ENCODE measurements at places on chromosomes 12 and 14.

- peak; percentile 95 for DNase-seq
Observed at GRCh38 chr12:131928711-131929580, at the start of gene PUS1. Gene PUS1 (plus strand): TSS chr12:131929276. CDS start chr12:131929723, 447 bp downstream.

DNA sequence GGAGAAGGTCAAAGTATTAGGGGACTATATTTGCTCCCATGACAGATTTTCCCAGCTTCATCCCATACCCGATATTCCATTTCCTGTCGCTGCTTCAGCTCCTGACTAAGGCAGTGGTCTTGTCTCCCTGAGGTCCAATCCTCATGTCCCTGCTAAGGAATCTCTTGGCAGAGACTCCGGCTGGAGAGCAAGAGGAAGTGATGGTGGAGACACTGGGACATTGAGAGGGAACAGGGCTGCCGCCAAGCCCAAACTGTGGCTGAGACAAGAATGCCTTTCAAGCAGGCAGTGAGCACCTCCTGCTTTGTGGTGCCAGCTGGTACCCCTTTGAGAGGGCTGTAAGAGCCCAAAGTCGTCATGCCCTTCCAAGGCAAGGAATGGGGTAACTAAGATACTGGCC lies 5.5 kb downstream of the SP7 start:
- no peak for DNase-seq

GRCh38 chr14:52015411-52016030 lies 26.2 kb downstream of the RTRAF start:
- DNase-seq, result peak; percentile 25

DNA sequence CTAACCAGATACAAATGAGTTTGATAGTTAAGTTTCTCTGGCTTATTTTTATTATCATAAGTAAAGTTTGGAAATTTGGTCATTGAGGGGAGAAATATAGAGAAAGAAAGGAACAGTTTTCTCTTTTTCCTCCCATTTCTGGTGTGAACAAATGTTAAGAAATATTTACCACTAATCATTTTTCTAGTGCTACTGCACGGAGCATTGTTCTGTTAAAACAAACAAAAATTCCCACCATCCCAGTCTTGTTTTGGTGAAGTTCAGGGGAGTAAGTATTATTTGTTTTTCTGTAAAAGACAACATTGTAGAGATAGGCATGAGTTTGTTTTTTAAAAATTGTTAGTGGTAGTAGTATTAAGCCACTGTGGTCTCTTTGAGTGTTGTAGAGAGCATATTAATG lies 135.3 kb downstream of the FGD4 start:
- no peak for DNase-seq

- no peak for DNase-seq
Observed at GRCh38 chr12:5124401-5124800, 80.7 kb downstream of the KCNA5 start.

GRCh38 chr14:54329082-54329695 lies 67.6 kb upstream of the CDKN3 start:
- DNase-seq, result peak; percentile 74

GRCh38 chr14:38145142-38145541 lies 62.6 kb upstream of the SSTR1 start:
- no peak for DNase-seq

DNA sequence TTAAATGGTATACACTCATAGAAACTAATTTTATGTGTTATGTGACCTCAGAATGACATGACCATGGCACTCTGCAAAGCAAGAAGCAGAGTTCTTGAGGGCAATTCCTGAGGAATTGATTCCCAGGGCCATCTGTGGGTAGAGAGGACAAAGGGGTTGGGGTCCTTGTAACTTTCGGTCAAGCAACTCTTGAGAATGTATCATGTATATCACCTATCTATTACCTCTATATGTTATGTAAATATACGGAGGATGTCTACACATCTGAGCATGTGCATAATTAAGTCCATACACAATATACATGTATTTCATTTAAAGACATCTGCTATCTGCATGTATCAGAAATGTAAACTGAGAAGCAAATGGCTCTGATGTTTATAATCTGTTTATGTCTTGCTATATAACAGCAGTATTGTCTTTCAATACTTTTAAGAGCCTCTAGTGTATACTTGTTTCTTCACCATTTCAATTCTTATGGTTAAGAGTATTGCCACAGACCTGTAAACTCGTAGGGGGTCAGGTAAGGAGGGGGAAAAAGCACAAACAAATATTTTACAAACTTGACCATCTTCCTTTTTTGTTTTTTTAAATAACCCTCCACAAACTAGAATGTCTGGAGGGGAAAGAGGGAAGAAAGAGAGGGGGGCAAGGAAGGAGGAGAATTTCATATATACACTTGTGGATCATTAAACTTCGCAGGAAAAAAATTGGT lies 4.5 kb downstream of the FOXA1 start:
- DNase-seq, result no peak

- no peak for DNase-seq
Observed at GRCh38 chr14:105204206-105204930, 23.3 kb upstream of the NUDT14 start.

DNA sequence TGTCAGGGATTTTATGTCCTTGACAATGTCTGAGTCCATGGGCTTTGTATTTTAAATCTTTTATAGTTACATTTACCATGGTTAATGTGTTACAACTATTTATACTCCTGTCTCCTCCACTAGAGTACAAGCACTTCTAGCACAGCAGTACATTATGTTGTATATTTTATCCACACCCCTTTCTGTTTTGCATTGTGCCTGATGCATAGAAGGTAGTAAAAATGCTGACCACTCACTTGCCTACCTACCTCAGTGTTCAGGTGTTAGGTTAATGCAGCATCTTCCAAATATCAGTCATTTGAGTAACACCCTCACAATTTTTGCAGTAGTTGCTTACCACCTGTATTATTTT lies 31.1 kb upstream of the SLC38A2 start:
- no peak for DNase-seq

DNA sequence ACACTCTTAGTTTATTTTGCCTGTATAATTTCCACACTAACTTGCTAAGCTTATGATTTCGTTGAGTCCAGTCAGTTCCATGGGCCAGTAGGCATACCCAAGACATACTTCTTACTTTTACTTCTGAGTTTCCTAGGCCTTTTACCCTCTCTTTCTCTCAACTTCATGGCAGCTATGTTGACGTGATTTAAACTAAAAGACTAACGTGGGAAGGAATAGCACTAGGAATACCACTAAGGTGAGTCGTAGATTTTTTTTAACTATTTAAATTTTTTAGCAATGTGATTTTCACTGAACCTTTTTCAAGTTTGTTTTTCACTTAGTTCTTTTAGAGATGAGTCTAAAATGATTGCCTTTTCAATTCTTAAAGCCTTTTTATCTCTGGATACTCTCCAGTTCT lies 793.5 kb upstream of the NOVA1 start:
- no peak for DNase-seq

DNA sequence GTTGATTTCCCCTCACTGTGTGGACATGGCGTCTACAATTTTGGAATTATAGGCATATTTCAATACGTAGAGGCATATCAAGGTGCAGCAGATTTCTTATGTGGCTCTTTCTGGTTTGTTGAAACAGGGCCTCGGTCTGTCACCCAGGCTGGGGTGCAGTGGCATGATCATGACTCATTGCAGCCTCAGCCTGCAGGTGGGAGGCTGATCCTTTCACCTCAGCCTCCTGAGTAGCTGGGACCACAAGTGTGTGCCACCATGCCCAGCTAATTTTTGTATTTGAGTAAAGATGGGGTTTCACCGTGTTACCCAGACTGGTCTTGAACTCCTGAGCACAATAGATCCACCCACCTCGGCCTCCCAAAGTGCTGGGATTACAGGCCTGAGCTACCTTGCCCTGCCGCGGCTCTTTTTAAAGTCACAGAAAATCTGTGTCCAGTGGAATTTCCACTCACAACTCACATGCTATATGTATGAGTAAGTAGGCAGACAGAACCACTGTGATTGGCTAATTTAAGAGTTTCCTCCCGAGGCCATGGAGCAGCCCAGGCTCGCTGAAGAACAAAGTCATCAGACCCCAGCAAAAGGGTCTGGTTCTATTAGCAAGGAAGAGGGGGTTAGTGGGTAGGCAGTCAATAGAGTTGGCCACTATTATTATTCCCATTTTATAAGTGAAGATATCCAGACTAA lies 9.1 kb downstream of the GNG2 start:
- DNase-seq, result no peak

All from COLO829 (cell line).